ENCODE measurements at places on chromosomes 2 and 18. TPM values are rescaled to one million over a fixed set of nuclear protein-coding genes. Genes with fewer than 3 reads are reported as not detected.

Gene HTR2B
- total RNA-seq = 9.8 TPM

Gene LOXHD1
- not detected for total RNA-seq

Gene CYP27A1
- total RNA-seq = 19.1 TPM

Gene CREG2
- total RNA-seq = 0.83 TPM

Gene TACR1
- total RNA-seq = not detected

Gene TLX2
- total RNA-seq = 0.58 TPM

Gene ALPG
- not detected for total RNA-seq

Gene MAPK4
- not detected for total RNA-seq

Gene ALLC
- total RNA-seq = not detected

Gene CAPG
- total RNA-seq = 347 TPM

Gene REG3G
- total RNA-seq = not detected

Gene IL36A
- total RNA-seq = not detected

Gene DNER
- total RNA-seq = 0.44 TPM

Gene SYT4
- not detected for total RNA-seq

Gene CACNB4
- total RNA-seq = 1.2 TPM

Gene SNTG2
- total RNA-seq = not detected

Gene SULT6B1
- total RNA-seq = not detected

Gene DSC1
- total RNA-seq = not detected

Gene LRP2
- total RNA-seq = not detected

Gene SDC1
- 57.6 TPM for total RNA-seq

Gene ADGRF3
- total RNA-seq = not detected

Gene NR4A2
- total RNA-seq = 0.33 TPM

Gene RHBDD1
- 34.7 TPM for total RNA-seq

Gene OTOS
- 1.2 TPM for total RNA-seq

Gene IL37
- not detected for total RNA-seq

Gene CD28
- under 0.01 TPM for total RNA-seq

Gene MC4R
- not detected for total RNA-seq

Gene NDC80
- total RNA-seq = 1.7 TPM

Gene ST8SIA5
- 0.15 TPM for total RNA-seq

Gene TMEM198
- total RNA-seq = 2.3 TPM

Gene UGT1A10
- not detected for total RNA-seq

Gene SKOR2
- total RNA-seq = not detected

Gene ADAM23
- total RNA-seq = 10.6 TPM

Gene TCF23
- not detected for total RNA-seq

Gene SCN7A
- total RNA-seq = 16.4 TPM

Gene C1QL2
- not detected for total RNA-seq

Gene IL36B
- total RNA-seq = not detected

Gene MSTN
- 0.29 TPM for total RNA-seq

Gene RIT2
- not detected for total RNA-seq

Gene AGAP1
- total RNA-seq = 24.6 TPM

Gene DIS3L2
- 14.7 TPM for total RNA-seq

Measured in smooth muscle cell of trachea (primary cell).